ENCODE measurements at places on chromosomes 1 and 21. TPM values are rescaled to one million over a fixed set of nuclear protein-coding genes. Genes with fewer than 3 reads are reported as not detected.

DNA sequence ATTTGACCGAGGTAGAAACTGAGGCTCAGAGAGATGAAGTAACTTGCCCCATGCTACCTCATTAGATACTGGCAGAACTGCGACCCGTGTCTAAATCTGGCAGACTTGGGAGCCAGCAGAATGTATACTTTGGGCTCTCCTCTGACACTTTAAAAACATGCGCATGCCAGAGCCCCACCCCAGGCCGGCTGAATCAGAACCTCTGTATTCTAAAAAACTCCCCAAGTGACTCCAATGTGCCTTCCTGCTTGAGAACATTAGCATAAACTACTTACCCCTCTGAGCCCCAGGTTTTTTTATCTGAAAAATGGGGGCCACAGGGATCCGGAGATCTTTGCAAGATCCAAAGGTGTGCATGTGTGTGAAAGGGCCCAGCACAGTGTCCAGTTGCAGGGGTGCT lies 344.7 kb upstream of the USP24 start:
- no peak for DNase-seq

DNA sequence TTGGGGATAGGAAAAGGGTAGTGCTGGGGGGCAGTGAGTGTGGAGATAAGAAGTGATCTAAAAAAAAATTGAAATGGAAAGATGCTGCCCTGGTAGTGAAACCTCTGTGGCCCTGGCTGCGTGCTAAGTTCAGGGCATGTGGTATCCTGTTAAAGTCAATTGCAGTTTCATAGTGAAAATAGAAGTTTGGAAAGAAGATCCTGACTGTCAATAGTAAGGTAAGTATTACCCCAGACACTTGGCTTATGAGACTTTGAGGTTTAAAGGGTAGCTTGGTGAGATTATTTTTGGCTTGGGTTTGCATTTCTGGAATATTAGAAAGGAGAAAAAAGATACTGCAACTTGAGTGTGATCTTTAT lies 6.8 kb downstream of the ARID1A start:
- no peak for DNase-seq

GRCh38 chr1:54649130-54649898 lies 7.7 kb downstream of the MROH7 start:
- DNase-seq = no peak

- DNase-seq = peak; percentile 32
Observed at GRCh38 chr1:181094416-181095212, 6.1 kb downstream of the IER5 start.

DNA sequence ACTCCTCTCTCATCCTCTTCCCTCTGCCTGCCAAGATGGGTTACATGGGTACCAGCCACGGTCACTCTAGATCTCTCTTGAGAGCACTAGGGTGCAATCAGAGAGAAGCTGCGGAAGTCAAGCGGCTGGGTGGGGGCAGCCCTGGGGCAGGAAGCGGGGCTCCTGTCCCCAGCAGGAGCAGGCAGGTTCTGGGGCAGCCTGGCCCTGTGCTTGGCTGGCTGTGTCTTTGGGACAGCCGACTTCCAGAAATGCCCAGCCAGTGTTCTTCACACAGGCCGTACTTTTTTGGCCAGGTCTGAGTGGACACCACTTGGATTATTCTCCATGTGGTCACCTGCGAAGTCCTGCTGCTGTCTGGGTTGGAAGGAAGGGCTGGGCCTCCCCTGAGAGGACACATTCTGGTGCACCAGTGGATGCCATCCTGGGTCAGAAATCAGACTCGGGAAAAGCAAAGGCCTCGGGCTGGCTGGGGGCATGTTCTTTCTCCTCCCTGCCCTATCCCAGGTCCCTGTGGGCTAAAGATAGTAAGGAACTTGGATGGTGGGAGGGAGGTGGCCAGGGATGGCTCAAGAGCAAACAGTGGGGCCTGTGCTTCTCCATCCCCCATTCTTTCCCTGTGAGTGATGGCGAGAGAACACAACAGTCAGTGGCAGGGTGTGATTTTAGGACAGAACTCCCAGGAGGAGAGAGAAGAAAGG lies 93.7 kb downstream of the ITPKB start:
- DNase-seq = no peak

- DNase-seq = no peak
Observed at GRCh38 chr1:82507011-82507410, 706.3 kb downstream of the ADGRL2 start.

DNA sequence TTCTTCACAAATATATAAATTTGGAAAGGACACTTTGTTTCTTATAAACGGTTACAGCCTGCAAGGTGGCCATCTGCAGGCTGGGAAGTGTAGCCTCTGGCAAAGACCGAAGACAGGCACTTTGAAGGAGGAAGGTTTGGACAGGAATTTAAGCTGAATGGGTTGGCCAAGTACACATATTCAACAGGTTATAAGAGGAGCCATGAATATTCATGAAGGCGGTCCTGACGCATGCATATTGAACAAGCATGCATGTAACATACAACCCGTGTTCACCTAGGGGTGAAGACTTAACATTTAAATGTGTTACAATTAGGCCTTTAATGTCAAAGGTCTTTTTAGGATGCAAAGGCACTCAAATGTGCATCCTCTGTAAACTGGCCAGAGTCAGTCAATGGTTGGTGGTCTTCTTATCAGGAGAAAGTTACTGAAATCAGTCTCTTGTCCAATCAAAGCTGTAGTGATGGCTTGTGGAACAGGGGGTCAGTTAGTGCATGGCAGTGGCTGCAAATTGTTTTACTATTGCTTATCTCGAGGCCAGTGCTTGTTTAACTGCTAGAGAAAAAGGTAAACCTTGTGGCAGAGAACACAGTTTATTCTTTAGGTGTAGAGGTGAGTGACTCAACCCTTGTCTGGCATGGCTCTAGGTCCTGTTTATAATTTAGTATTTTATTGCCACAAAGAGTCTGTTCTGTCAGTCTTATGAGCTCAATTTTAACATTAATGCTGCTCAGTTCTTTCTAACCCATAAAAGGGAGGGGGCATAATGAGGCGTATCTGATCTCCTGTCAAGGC lies 70.3 kb upstream of the F3 start:
- DNase-seq = no peak

- peak; percentile 75 for DNase-seq
Observed at GRCh38 chr1:8348777-8349472, 31.0 kb downstream of the SLC45A1 start.

DNA sequence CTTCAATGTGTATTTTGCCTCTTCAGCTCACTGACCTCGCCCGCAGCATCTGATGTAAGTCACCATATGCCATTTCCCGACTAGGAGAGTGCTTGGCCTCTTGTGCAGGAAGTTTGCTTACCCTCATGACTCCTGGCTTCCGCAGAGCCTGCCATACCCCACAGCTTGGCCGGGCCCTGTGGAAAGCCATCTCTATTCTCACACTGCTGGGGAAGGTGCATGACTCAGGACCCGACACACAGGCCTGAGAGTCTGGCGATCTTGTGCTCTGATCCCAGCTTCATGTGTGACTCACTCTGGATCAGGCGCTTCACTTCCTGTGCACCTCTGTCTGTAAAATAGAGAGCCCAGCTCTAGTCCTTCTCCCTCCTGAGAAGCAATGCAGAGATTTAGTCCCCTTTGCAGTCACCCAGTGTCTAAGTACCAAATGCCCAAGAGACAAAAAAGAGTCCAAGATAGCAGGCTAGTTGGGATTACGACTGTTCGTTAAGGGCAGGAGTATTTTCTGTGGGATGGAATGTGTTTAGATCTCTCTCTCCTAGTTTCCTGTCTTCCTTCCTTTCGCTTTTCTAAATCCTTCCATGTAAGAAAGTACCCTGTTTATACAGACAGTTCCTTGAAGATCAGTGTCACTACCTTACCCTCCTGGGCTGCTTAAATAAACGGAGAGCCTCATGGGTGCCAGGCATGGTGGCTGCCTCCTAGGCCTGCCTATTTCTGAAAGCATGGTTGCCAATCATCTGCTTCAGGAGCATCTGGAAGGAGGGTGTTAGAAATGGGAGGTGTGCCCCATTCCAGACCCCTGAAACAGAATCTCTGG lies 62.8 kb upstream of the KIF26B start:
- DNase-seq = peak; percentile 54

DNA sequence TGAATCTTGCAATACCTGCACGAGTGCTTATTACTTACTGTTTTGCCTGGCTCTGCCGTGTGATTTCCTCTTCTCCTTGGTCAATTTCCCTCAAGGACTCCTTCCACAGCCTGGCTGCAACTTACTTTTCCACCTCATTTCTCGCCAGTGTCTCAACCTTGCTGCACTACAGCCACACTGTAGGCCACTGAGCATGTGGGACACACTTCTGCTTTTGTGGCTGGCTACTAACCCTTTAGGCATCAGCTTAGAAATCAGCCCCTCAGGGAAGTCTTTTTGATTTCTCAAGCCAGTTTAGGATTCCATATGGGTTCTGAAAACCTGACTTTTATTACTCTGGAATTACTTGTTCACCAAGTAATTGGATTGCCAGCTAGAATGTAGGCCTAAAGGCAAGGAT lies 5.2 kb upstream of the DMRTB1 start:
- no peak for DNase-seq

DNA sequence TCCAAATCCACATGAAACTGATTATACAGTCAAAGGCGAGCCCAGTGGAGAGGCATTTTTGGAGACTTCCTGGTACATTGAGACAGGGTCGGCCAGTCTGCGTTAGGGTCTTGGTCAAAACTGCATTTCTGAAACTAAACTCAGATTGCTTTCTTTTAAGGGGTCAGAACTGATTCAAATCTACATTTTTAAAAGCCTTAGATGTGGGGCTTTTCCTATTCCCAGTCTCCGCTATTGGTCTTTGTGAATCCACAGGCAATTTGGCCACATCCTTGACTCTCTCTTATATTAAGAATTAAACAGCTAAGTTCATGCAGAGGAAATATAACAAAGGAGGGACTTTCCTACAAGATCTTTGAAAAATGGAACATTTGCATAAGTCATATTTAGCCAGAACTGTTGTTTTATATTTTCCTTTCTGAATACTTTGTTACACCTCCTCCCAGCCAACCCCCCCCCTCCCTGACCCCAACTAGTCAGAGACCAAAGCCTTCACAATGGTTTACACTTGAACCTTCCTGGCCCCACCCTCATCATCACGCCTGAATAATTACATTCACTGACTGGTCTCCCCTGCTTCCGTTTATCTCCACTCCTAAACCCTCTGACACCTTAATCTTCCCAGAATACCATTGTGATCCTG lies 30.9 kb downstream of the SELL start:
- DNase-seq = no peak

- no peak for DNase-seq
Observed at GRCh38 chr1:12424087-12424529, 193.9 kb downstream of the DHRS3 start.

DNA sequence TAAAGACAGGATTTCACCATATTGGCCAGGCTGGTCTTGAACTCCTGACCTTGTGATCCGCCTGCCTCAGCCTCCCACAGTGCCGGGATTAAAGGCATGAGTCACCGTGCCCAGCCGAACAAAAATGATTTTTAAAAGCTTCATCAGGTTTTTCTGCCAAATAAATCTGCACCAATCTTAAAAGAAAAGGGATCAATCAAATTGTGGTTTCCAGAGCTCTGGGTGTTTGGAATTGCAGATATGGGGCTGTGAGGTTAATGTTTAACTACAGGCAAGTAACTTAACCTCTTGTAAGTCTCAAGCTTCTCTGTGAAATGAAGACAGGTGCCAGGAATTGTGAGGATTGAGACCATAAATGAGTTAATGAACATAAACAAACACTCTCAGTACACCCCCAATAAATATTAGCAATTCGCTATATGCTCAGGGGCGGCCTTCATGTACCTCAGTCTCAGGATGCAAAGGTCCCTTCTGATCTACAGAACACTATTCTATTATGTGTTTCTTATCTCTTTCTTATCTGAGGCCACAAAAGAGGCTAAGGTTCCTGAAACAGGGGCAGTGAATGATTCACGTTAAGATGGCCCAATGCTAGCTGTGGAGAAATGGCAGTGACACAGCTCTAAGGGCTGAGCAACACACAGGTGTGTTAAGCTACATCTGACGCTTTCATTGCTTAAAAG lies 7.1 kb upstream of the GNPAT start:
- DNase-seq = peak; percentile 40

- DNase-seq = peak; percentile 48
Observed at GRCh38 chr1:25504706-25505595, 38.5 kb upstream of the LDLRAP1 start.

DNA sequence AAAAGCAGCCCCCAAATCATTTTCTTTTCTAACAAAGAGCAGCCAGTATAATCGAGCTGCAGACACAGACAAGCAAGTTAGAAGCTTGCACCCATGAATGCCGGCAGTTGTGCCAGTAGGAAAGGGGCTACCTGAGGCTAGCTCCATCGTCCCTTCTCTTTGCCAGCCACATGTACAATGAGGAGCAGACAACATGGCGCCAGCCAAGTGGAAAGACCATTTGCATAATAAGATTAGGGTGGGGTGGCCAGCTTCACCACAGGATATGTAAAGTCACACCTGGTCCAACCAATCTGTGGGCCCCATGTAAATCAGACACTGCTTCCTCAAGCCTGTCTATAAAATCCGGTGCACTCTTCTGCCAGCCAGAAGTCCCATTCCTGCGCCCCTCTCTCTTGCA lies 103.7 kb downstream of the CCDC185 start:
- DNase-seq = no peak

- DNase-seq = no peak
Observed at GRCh38 chr1:199696225-199696624, 331.3 kb upstream of the NR5A2 start.

DNA sequence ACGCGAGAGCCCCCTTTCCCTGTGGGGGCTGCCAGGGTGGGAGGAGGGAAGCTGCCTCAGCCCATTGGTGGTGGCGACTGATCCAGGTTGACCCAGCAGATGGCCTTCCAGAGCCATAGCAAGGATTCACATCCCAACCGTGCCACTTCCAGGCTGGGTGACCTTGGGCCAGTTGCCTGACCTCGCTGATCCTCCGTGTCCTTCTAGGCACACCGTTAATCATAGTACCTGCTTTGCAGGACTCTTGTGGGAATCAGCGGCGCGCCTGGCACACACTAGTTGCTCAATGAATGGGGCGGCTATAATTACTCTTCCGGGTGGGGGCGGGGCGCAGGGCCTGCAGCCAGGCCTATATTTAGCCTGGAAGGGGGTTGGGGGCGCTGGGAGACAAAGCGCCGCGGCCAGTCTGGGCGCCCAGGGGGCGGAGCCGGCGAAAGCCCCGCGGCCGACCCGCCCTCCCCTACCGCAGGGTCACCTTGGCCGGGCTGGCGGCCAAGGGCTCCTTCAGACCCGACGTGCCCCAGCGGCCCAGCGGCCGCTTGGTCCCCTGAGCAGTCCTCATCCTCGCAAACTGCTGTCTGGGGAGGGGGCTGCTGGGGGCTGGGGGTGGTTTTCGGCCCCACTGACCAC lies 5.1 kb downstream of the HSPB7 start:
- peak; percentile 73 for DNase-seq

PEAR1 gene
- total RNA-seq = 15.3 TPM

OR2L5 gene
- not detected for total RNA-seq

KRTAP19-7 gene
- total RNA-seq = not detected

RBBP5 gene
- total RNA-seq = 18.0 TPM

LCE6A gene
- total RNA-seq = not detected

PLEKHN1 gene
- total RNA-seq = 2.0 TPM

PINK1 gene
- total RNA-seq = 42.5 TPM

IFNLR1 gene
- total RNA-seq = 9.0 TPM

AMPD2 gene
- 35.8 TPM for total RNA-seq

DRAXIN gene
- 0.31 TPM for total RNA-seq

LCE1D gene
- total RNA-seq = not detected

Measured in lung (tissue), 17 donors.